ENCODE measurements at places on chromosomes 16 and 17.

DNA sequence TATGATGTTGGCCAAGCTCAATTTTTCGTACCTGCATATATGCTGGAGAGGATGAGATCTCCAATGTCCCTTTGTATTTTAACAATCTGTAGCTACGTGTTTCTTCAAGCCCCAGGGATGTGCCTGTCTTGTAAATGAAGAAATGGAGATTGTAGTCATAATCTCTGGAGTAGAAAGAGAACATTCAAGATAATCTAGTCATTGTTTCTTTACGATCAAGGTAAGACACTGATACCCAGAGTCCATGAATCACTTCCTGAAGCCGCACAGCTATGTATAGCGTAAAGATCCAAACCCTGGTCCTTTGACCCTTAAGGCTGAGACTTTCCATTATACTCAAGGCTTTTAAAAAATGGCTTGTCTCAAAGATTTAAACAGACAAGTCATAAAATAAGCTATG lies 205.5 kb downstream of the HS3ST3B1 start:
- DNase-seq: no peak

GRCh38 chr16:48892893-48893292 lies 282.9 kb upstream of the N4BP1 start:
- DNase-seq: no peak

GRCh38 chr16:69131167-69131838 lies 1.1 kb downstream of the CHTF8 start:
- DNase-seq: peak; percentile 39

DNA sequence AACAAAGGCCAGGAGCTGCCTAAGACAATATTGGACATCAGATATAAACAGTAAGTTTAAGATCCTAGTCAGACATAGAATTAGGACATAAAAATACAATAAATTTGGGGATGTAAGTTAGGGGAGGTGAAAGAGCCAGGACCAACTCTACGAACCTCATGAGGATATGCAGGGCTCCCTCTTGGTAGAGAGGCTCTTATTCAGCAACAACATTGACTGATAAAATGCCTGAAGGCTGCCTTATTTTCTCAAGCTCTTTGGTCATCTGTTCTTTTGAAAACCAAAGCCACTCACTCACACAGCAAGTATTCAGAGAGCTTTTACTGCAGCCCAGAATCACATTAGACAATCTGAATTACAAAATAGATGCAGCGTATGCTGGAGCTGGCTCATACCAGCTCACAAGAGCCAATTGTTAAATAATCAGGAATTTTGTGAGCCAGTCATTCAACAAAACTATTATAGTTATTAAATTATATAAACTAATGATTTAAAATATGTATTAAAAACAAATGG lies 108.6 kb upstream of the CLEC3A start:
- no peak for DNase-seq

DNA sequence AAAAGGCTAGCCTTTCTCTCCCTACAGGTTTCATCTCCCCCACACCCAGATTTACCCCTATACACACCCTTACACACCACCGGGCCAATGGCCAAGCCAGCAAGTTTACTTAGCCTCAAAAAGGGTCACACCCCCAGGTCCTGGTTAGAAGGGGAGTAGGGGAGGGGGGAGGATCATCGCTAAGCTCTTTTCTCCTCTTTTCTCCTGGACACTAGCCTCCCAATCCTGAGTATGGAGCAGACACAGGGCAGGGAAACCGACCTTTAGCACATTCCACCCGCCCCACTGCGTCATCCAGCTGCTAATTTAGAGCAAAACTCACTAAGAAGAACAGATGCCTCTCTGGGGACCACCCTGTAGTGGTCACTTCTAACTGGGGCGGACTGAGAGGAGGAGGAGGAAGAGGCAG lies 4.4 kb downstream of the ACLY start:
- DNase-seq: no peak

GRCh38 chr17:385836-386140 lies 33.2 kb upstream of the RPH3AL start:
- no peak for DNase-seq

- peak; percentile 88 for DNase-seq
These were observed 18.8 kb downstream of the PCTP start for GRCh38 chr17:55769625-55770000.

GRCh38 chr17:28874750-28875149 lies 19.9 kb downstream of the ERAL1 start:
- no peak for DNase-seq

- peak; percentile 39 for DNase-seq
These were observed 115.9 kb downstream of the ANKRD11 start for GRCh38 chr16:89374393-89374960.

GRCh38 chr17:75776386-75777295 lies 8.0 kb upstream of the UNK start:
- no peak for DNase-seq

GRCh38 chr17:14791221-14791620 lies 473.9 kb downstream of the PMP22 start:
- no peak for DNase-seq

DNA sequence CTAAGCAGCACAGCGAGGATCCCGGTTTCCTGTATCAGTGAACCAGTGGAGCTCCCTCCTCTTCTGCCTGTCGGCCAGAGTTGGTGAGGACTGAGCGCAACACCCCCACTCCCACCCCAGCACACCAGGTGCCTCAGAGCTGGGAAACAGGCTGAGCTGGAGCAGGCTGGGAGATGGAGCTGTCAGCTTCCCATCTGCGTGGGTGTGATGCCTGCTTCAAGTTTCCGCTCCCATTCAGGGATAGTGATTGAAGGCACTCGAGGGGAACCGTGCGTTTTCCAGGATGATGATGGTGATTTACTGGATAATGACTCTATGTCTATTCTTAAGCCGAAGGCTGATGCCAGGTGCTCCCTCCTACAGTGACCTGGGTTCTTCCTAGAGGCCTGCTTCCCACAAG lies 144.5 kb downstream of the TMEM132E start:
- no peak for DNase-seq

GRCh38 chr16:12646490-12647274 lies 157.0 kb downstream of the CPPED1 start:
- peak; percentile 17 for DNase-seq

DNA sequence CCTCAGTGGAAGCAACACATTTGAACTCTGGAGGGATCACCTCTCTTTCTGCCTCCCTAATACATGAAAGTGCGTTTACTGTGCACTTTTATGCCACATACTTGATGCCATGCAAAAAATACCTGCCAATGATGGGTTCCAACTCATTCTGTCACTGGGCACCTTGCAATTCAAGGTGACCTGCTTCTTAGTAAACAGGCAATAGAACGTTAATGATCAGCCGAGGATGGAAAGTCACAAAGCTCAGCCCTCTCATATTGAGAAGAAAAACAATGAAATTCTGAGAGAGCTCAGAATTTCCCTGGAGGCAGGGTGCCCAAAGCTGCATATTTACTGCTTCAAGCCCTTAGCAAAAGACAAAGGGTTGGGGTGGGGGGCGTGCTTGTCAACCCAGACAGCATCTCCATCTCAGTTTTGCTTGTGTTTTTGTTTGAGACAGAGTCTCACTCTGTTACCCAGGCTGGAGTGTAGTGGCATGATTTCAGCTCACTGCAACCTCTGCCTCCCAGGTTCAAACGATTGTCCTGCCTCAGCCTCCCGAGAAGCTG lies 23.2 kb downstream of the LITAF start:
- no peak for DNase-seq

DNA sequence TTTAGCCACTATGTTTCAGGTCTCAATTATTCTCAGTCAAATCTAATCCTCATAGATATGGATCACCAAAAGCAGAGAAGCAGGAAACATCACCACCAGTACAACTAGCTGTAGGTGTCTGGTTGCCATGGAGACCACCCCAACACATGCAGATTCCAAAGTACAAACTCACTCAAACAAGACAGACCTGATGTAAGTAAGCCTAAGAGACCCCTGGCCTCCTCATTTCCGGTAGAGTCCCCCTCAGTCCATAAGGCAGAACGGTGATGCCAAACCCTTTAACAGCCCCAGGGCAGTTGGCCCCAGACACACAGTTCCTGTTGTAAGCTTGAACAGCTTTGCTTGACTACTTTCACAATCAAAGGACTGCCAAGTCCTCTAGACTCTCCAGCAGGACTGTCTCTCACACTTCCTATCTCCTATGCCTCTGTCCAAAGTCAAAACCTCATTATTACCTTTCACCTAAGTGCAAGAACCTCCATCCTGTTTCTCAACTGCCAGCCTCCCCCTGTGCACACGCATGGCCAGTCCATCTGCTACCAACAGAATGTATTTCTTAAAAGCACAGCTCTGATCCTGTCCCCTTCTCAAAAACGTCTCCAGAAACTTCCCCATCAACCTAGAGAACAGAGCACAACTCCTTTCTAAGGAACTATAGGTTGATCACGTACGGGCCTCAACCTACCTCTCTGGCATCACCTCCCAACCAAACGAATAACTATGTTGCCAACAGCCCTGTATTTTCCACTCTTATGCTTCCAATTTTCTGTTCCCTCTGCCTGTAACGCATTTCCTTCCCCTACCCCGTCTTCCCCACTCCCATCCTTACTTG lies 23.9 kb downstream of the SLC39A11 start:
- peak; percentile 90 for DNase-seq

- DNase-seq: no peak
These were observed 31.9 kb downstream of the PLCG2 start for GRCh38 chr16:81810894-81811538.

GRCh38 chr16:78624366-78624765 lies 524.9 kb downstream of the WWOX start:
- DNase-seq: no peak

DNA sequence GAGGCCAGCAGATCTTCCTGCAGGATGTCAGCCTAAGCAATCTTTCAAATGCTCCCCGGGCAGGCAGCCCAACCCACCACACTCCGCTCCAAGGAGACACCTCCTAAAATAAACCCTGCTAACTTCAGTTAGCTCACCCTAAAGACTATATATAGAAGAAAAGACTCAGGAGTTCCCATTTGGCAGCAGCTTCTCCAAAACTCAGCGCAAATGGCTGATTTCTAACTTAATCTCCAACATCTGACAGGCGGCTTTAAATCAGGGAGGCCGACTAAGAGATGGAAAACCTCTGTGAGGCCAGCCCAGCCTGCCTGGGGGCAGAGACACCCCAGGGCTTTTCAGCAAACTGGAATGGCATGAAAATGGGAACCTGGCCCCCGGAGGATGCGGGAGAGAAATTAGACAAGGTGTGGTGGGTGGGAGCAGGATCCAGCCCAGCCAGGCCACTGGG lies 91.6 kb downstream of the XYLT1 start:
- DNase-seq: no peak

DNA sequence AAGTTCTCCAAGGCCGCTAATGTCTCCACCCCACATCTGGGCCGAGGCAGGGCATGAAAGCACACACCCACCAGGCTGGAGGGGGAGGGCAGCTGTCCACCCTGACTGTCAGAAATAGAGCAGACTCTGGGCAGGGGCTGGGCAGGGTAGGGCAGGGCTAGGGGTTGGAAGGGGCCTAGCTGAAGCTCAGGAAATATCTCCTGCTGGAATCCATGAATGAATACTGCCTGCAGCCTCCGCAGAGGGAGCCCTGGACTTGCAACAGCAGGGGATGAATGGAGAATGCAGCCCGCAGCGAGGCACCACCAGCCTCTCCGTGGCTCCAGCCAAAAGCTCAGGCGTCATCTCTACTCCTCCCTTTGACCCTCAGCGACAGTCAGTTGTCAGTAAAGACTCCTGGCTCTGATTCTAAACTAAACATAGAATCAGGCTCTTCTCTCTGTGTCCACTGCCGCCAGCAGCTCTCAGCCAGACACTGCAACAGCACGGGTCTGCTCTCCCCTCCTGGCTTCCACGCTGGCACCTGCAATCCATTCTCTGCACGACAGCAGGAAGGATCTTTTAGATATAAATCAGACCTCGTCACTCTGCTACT lies 23.9 kb upstream of the NGFR start:
- no peak for DNase-seq

DNA sequence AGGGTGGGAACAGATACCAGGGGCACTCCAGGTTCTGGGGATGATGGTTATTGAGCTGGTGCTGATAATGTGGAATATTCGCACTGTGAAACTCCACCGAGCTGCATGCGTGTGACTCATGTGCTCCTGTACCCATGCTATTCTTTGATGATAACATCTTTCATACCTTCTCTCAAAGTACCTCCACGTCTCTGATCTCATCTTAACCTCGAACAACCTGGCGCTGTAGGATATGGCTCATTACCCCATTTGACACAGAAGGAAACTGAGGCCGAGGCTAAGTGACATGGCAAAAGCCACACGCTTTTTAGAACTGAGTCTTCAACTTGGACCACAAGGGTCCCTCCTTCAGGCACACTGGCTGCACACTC lies 30.2 kb upstream of the MRPS23 start:
- peak; percentile 51 for DNase-seq

DNA sequence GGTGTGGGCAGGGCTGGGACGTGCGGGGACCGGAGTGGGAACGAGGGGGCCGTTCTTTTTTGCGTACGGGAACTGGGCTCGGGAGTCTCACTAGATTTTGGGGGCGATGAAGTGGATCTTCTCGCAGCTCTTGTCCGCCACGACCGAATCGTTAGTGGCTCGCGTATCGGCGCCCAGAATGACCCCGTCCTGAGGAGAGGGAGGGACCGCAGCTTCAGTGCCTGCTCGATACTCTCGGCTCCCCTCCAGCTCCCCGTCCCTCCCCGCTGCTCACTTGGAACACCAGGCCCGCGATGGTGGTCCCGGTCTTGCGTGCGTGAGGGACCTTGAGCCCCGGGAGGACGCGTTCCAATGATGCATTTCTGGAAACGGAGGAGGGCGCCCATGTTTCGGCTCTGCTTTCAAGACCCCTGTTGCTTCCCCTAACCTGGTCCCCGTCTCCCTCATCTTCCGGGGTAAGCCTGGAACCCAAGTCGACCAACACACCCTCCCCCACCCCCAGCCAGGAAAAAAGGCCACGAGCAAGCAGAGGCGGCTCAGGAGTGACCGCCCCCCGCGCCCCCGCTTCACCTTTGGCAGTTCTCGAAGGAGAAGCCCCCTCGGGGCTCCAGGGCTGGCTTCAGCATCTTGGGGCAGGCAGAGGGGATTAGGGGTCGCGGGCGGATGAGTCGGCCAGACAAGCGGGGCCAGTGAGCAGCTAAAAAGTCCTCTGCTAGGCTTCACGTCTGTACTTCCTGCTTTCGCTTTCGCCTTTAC lies at the start of gene PSMB10:
Gene PSMB10, minus strand, starts transcription at position 727 of the 756 bp plus-strand sequence. Its CDS starts 101 bp downstream, at position 626.
- DNase-seq: peak; percentile 53

DNA sequence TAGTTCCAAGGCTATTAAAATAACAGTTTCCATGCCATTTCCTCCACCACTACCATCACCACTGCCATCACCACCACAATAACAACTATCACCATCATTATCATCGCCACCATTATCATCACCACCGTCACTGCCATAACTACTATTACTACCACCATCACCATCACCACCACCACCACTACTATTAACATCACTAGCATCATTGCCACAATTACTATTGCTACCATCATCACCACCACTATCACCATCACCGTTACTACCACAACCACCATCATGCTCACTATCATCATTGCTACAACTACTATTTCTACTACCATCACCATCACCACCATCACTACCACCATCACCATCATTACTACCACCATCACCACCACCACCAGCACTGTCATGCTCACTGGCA lies 185.9 kb upstream of the MAF start:
- DNase-seq: no peak

GRCh38 chr16:78490847-78491246 lies 391.4 kb downstream of the WWOX start:
- DNase-seq: no peak

GRCh38 chr17:31650756-31651520 lies 208.1 kb downstream of the COPRS start:
- no peak for DNase-seq
